Activated T-helper 2 cell treated with anti-CD3 and anti-CD28 coated beads, Interferon-gamma antibody, Interleukin-2, Interleukin-4, amounts not matched to agents 10 μg/mL and 5 μg/mL and 100 μg/mL, durations not matched to agents 14 hours and 24 hours and 36 hours (primary cell): ENCODE measurements at places on chromosomes 2 and 18.

DNA sequence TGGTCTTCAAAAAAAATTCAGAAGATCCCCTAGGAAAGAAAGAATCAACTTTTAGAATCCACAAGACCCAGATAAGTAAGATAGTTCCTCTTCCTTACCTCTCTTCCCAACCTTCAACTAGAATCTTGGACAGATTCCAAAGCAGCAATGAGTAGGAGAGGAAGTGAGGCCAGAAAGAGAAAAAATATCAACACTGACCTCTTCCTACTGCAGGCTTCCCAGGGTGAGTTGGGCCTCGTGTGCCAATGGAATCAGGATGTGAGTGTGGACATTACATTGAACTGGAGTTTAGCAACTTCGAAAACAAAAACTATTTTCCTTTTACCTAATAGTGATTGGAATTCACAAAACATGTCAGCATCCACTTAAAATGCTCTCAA, 102.5 kb upstream of the PIEZO2 start:
- DNase-seq: no peak

- no peak for DNase-seq
Observed at GRCh38 chr18:36493349-36494159, 196.0 kb downstream of the FHOD3 start.

DNA sequence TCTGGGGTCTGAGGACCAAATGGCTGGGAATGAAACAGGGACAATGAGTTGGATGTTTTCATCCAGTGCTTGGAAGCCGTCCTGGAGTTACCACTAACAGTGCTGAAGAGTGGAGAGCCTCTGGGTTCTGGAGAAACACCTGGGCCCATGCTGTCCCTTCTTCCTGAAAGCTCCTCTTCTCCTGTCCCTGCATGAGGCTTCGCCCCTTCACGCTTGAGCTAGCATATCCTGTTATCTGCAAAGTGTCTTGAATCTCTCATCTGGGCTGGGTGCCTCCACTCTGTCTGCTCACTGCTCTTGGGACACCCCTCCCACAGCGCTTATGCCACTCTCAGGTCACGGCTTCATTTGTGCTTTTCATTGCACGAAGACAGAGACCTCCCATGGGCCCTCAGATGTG, 154.5 kb downstream of the MYCN start:
- DNase-seq: no peak

GRCh38 chr18:44047585-44047984, 633.1 kb upstream of the SETBP1 start:
- no peak for DNase-seq

GRCh38 chr2:222869252-222869560, 8.4 kb downstream of the ACSL3 start:
- no peak for DNase-seq

GRCh38 chr2:132547090-132547687, 122.8 kb downstream of the LYPD1 start:
- DNase-seq: peak; percentile 15

GRCh38 chr2:155010925-155011324, 312.4 kb downstream of the KCNJ3 start:
- no peak for DNase-seq

DNA sequence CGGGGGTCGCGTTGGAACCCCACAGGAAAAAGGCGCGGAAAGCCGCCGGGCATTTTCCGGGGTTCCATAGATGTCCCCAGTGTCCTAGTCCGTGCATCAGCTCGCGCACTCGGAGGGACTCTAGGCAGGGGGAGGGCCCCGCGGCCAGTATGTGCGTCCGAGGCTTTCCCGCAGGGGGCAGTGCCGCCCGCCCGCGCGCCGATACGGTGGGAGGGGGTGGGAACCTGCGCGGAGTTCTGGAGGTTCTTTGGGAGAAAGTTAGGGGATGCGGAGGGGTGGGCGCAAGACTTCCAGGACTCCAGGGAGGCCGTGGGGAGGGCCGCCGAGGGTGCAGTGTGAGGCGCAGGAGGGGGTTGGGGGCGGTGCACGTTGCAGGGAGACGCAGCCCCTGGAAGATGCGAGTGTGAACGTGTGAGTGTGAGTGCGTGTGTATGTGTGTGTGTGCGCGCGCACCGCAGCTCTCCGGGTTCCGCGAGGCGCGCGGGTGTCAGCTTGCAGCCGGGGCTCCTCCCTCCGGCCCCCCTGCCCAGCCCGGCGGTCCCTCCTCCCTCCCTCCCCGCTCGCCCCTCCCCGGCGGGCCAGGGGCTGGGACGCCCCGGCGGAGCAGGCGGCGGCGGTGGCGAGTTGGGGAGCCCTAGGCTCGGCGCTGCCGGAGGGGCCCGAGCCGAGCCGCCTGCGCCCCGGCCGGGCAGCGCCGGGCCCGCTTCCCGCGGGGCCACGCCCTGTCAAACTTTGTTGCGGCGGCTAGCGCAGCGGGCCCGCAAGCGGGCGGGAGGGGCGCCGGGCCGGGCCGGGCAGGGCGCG, at the start of gene TCF7L1:
Gene TCF7L1, plus strand, starts transcription at position 559 of the 804 bp plus-strand sequence. CDS start 293 bp downstream, outside the sequence.
- peak; percentile 29 for DNase-seq

DNA sequence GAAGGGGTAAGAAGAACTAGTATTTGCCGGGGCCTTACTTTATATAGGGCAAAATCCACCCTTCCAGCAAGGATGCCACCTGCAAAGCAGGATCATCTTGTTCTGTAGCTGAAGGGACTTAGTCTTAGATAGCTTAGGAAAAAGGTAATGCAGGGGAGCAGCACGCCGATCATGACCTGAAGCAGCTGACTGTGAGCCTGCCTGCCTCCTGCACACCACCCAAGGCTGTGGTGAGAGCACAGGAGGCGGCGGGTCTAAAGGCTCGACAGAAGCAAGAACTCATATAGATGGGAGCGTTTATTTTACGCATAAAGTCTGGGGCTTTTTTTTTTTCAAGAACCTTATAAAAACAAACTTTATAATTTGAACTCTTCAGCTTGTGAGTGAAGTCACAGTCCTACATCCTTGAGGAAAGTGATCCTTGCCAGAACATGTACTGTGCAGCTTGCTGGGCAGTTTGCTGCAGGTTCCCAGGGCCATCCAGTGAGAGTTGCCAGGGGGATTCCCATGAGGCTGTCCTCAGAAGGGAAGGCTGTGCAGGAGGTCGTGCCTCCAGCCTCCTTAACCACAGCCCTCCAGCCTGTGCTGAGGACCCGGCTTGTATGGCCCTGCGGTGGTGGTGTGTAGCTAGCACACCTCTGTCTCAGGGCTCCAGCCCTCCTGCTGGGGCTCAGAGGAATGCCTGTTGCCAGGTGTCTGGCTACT, 92.1 kb downstream of the RNF144A start:
- no peak for DNase-seq

DNA sequence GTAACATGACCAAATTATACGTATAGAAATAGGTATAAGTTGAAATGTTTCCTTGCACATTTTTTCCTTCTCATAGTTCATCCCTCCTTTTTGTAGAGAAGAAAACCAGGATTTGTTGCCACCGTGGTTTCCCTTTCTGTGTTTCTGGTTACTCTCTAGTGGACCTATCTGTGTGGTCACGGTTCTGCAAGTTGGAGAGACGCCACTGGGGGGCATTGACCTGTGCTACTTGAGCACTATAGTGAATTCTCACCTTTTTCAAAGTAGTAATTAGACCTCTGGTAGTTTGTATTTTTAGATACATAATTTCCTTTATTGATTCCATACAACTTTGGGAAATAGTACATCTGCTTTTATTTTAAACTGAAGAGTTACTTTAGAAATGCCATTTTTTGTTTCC, 444.8 kb downstream of the PTPRM start:
- no peak for DNase-seq

GRCh38 chr18:80171054-80171872, 62.2 kb downstream of the ADNP2 start:
- peak; percentile 27 for DNase-seq

DNA sequence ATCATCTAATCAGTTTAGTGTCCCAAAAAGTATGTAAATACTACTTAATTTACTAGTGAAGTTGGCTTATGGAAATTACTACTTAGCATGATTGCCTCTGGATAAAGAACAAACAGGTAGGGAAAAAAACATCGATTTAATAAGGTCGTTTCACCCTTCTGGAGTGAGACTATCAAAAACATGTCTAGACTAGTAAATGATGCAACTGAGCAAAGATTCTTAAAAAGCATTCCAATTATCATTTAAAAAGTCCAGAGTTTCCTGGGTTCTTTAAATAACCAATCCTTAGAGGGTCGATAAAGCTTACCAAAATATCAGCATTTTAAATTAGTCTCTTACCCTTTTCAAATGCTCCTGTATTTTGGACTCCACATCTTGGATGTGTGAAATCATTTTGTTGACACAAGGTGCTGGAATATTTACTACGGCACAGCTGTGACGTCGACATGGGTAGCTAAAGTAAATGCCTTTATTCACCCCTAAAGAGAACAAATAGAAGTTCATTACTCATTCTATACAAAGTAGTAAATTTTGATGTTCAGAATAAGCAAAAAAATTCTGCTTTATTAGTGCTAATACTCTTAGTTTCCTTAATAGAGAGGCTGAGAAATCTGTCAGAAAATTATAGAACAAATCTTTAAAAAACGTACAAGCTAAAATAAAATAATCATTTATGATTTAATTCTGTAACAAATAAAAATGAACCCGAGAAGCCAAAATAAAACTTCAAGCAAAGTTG, 70.6 kb downstream of the CCDC178 start:
- no peak for DNase-seq

DNA sequence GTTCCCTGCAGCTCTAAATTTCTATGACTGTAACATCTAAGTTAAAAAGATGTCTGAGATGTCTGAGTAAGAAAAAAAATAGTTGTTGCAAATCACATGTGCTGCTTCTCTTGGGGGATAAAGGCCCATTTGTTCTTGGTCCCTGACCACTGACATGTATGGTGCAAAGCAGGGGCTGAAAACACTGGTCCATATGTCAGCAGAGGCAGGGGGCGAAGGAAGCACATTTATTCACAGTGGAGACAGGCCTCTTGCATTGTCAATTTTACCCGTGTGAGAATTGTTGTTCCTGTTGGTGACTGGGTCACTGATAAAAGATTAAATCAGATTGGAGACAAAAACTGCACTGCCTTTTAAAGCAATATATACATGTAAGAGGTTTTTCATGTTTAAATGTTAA, 38.8 kb downstream of the PRKCE start:
- no peak for DNase-seq

- no peak for DNase-seq
Observed at GRCh38 chr18:22711192-22711685, 221.9 kb upstream of the RBBP8 start.

- peak; percentile 85 for DNase-seq
Observed at GRCh38 chr2:234446404-234447076, 50.3 kb downstream of the ARL4C start.

DNA sequence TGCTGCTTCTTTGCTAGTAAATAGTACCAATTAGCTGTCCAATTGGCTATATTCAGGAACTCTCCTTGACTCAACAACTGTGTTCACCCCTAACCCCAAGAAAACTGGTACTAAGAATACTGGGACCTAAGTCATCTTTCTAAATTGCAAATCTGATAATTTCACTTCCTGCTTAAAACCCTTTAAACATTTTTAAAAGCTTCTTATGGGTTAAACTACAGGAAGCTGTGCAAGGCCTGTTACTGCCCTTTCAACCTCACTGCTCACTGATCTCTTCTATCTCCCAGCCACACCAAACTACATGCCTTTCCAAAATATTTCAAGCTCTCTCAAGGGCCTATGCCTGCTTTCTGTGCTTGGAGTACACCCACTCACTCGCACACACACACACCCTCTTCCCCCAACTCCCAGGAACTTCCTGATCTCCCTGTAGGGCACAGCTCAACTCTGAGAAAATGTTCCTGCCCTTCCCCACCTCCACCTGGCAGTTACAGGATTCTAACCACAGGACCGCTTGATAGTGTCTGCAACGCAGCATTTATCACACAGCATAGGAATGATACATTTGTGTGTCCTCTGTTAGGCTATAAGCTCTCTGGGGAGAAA, 6.7 kb downstream of the LMAN1 start:
- no peak for DNase-seq

GRCh38 chr18:75252136-75252535, 41.5 kb downstream of the TSHZ1 start:
- DNase-seq: no peak

- no peak for DNase-seq
Observed at GRCh38 chr2:239227661-239228371, 173.0 kb downstream of the HDAC4 start.

- DNase-seq: no peak
Observed at GRCh38 chr18:73059280-73059679, 191.5 kb upstream of the NETO1 start.

GRCh38 chr2:118167026-118167425, 78.8 kb downstream of the INSIG2 start:
- no peak for DNase-seq

GRCh38 chr2:41488888-41489287, 558.9 kb upstream of the PKDCC start:
- DNase-seq: no peak

GRCh38 chr2:68094111-68094510, 31.3 kb upstream of the C1D start:
- DNase-seq: no peak

DNA sequence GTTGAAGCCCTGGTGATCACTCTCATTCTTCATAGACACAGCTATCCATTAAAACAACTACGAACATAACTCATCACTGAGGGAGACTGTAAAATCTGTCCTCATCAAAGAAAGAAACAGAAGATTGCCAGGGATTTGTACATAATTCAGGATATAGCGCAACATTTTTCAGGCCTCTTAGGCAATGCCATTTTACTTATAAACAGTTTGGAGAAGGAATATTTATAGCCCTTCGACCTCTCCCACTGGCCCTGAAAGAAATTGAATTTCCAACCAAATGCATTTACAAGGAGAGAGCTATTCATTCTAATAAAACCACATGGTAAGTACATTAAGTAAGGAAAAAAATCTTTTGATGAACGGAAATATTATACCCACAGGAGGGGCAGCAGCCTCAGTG, 295.0 kb downstream of the RAD51AP2 start:
- no peak for DNase-seq

GRCh38 chr2:70994009-70994698, 519 bp downstream of the TEX261 start:
- peak; percentile 35 for DNase-seq

DNA sequence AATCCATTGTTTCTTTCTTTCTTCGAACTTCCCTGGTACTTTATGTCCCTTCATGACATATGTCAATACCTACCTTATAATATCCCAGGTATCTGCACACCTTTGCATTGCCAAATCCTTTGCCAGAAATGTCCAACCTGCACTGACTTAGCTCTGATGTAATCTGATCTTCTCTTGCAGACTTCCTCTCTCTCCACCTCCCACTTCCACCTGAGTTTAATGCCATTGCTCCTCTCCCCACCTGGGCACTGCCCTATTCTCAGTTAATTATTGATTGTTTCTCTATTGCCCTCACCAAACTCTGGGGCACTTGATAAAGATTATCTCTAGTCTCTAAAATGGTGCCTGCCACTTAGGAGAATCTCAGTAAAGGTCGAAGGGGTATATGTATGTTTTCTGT, 23.0 kb downstream of the ARHGAP15 start:
- no peak for DNase-seq

GRCh38 chr2:197107291-197108269, 181.1 kb upstream of the PGAP1 start:
- DNase-seq: no peak

- no peak for DNase-seq
Observed at GRCh38 chr2:58194458-58194857, 46.7 kb downstream of the FANCL start.

DNA sequence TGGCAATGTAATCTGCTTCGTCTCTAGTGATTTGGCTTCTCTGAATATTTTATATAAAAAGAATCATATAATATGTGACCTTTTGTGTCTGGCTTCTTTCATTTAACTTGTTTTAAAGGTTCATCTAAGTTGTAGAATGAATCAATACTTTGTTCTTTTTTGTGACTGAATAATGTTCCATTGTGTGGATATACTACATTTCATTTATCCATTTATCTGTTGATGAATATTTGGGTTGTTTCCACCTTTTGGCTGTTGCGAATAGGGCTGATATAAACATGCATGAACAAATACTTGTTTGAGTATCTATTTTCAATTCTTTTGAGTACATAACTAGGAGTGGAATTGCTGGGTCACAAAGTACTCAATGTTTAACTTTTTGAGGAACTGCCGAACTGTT, 63.8 kb upstream of the TNP1 start:
- no peak for DNase-seq
